ENCODE measurements at places on chromosomes 13 and 19.

GRCh38 chr19:34096020-34096915, 76.0 kb upstream of the LSM14A start:
- DNase-seq: no peak

DNA sequence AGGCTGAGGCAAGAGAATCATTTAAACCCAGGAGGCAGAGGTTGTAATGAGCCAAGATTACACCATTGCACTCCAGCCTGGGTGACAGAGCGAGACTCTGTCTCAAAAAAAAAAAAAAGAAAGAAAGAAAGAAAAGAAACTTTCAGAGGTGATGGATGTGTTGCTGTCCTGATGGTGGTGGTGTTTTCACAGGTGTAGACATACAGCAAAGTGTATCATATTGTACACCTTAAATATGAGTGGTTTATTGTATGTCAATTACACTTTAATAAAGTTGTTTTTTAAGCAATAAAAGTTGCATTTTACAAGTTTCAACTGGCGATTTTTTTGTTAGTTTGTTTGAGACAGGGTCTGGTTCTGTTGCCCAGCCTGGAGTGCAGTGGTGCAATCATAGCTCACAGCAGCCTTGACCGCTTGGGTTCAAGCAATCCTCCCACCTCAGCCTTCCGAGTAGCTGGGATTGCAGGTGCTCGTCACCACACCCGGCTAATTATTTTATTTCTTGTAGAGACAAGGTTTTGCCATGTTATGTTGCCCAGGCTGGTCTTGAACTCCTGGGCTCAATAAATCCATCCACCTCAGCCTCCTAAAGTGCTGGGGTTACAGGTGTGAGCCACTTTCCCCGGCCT, 13.5 kb upstream of the INSR start:
- no peak for DNase-seq

GRCh38 chr13:40556453-40556852, 110.0 kb downstream of the FOXO1 start:
- no peak for DNase-seq

GRCh38 chr19:13864046-13864666, 12.8 kb upstream of the NANOS3 start:
- DNase-seq: no peak

DNA sequence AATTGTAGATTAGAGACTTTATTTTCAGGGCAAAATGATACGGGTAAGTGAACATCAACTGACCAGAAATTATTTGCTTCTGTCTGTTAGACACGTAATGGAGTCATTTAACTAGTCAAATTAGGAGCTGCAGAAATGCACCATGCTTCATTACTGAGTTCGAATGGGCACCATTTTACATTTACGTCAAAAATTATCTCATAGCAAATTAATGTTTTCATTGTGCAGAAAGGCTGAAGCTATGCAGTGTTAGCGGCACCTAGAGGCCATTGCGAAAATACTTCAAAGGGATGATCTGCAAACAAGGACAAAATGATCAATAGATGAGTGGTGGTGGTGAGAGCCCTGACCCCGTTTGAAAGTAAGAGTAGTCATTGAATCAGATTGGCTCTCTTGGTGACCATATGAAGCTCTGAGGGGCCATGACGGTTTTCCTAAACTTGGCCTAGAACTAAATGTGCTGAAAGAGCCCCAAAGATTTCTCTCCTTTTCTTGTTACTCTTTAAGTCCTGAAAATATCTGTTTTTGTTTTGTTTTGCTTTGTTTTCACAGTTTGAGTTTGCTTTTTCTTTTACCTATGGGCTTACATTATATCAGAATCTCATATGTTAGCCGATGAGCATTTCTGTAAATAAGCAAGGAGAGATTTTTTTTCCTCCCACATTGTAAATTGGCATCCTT, 277.9 kb downstream of the ZNF536 start:
- DNase-seq: no peak

DNA sequence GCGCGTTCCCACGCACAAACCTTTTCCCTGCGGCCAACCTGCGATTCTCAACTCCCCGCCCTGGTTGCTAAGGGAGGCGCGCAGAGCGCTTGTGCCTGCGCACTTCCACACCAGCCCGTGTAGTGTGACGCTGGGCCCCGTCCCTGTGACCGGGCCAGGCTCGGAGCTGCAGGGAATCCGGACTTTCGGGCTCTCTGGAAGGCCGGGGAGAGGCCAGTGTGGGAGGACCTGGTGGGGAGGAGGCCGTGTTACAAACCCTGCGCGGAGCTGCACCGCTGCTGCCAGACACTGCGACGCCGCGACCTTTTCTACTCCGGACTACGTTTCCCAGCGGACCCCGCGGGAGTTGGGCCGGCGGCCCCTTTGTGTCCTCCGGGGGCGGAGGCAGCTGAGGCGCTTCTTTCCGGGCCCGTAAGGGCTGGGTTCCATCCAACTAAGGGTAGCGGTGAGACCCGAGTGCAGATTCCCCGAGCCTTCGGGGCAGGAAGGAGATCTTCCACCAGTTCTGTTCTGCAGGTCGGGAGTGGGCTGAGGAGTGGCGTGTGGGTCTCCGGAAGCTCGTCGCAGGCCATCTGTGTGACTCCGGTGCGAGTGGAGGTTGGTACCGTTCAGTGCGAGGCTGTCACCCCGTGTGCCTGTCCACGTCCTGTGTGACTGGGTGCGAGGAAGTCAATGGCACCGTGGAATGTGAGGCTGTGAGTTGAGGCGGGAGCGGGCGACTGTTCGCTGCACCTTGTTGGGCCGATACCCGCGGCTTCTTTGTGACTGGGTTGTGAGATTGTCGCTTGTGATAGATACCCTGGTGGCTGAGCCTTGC, at the start of gene ZNF570:
TSS of gene ZNF570 (plus strand) at position 396 of the 817 bp plus-strand sequence. CDS start 999 bp downstream, outside the sequence.
- peak; percentile 82 for DNase-seq

- DNase-seq: no peak
Observed at GRCh38 chr13:80684217-80684991, 343.5 kb upstream of the SPRY2 start.

DNA sequence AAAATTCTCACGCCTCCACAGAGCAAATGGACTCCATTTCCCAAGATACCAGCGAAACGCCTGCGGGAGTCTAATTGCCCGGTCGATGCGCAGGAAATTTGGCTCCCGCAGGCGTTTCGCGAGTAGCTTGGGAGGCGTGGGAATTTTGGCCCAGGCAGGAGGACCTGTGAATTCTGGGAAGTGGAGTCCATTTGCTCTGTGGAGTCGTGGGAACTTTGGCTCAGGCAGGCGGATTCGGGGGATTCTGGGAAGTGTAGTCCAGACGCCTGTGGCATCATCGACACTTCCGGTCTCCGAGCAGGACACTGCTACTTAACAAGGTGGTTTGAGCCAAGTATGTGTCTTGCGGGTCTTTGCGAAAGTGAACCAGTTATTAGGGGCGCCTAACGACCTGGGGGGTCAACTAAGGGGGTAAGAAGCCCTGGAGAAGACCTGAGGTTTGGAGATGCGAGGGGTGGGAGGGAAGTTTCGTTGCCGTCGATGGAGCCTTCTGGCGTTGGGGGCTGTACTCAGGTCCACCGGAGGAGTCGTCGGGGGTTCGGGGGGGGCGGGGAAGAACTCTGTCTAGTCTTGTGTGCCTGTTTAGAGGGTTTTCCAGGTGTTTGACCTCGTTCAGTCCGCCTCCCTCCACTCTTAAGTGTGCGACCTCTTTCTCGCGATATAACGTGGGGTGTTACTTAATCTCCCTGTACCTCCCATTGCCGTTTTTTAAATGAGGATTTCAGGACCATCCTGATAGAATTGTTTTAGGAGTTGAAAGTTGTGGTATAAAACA, at the start of gene ZNF155:
TSS of gene ZNF155 (plus strand) at position 277 of the 775 bp plus-strand sequence. CDS start 4,356 bp downstream, outside the sequence.
- DNase-seq: peak; percentile 94

DNA sequence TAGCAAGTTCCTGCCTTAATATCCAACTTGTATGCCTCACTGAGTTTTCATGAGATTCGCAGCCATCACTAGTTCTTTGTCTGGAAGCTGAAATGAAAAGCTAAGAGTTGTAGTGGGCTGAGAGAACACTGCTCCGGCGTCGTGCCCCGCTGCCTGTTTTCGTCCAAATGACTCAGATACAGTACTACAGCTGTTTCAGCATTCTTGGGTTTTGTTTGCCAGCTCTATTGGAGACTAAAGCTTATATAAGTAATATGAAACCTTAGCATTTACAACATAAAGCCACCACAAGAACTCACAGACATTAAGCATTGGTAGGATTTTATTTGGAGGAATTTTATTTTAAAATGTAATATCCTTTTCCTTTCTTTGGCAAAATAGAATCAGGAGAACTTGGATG, 299.7 kb downstream of the DLEU7 start:
- DNase-seq: no peak

GRCh38 chr13:64158908-64159307, 2743.3 kb upstream of the PCDH20 start:
- no peak for DNase-seq

DNA sequence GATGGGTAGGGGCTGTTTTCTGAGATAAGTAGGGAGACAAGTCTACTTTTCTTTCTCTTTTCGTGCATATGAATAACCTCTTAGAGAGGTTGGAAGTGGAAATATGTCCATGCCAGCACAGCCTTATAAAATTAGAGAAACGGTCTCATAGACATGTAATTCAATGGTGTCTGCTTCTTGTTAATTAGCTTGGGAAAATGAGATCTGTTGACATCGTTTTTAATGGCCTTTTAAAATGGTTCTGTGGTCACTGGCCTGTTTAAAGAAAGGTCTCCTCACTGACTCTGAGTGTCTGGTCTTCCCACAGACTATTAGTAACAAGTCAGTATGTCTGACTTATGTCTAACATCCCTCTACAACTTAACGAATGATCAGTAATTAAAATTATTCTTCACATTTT, 487.1 kb downstream of the SLITRK6 start:
- DNase-seq: no peak

- no peak for DNase-seq
Observed at GRCh38 chr13:50990065-50990817, 80.7 kb downstream of the RNASEH2B start.

- DNase-seq: no peak
Observed at GRCh38 chr13:73433458-73433857, 374.7 kb downstream of the KLF5 start.

DNA sequence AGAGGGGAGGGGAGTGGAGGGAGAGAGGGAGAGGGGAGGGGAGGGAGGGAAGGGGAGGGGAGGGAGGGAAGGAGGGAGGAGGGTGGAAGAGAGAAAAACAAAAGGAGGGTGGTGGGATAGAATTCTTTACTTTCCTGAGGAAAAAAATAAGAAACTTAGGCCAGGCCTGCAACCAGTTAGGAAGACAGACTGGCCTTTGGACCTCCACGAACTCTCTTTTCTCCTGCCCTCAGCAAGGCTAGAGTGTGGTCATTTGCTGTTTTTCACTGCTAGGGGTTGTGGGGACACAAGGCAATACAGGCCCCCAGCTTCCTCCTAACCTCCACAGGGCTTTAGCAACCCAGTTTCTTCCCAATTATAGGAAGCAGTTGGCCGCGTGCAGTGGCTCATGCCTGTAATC, 4.2 kb downstream of the CCDC8 start:
- no peak for DNase-seq

GRCh38 chr13:30376426-30377311, 45.6 kb upstream of the UBE2L5 start:
- no peak for DNase-seq

GRCh38 chr19:47725759-47726401, 12.7 kb downstream of the EHD2 start:
- DNase-seq: no peak

Measured in left renal cortex interstitium (tissue), 4 donors.